GM23248 (cell line): ENCODE measurements at places on chromosomes 11 and 22.

DNA sequence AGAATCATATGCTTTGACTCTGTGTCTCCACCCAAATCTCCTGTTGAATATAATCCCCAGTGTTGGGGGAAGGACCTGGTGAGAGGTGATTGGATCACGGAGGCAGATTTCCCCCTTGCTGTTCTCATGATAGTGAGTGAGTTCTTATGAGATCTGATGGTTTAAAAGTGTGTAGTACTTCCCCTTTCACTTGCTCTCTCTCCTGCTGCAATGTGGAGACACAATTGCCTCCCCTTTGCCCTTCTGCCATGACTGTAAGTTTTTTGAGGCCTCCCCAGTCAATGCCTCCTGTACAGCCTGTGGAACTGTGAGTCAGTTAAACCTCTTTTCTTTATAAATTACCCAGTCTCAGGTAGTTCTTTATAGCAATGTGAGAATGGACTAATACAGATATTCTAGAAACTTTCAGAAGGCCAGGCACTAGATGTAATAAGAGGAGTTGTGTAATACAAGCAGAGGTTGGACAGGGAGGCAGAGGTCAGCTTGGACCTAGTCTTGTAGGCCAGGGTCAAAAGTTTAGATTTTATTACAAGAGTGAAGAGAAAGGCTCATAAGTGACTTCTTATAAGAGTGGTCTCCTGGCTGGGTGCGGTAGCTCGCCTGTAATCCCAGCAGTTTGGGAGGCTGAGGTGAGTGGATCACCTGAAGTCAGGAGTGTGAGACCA lies 9.3 kb upstream of the SERPING1 start:
- no peak for DNase-seq

- DNase-seq: peak; percentile 4
Measured at GRCh38 chr11:92122561-92122960, 102.1 kb upstream of the FAT3 start.

DNA sequence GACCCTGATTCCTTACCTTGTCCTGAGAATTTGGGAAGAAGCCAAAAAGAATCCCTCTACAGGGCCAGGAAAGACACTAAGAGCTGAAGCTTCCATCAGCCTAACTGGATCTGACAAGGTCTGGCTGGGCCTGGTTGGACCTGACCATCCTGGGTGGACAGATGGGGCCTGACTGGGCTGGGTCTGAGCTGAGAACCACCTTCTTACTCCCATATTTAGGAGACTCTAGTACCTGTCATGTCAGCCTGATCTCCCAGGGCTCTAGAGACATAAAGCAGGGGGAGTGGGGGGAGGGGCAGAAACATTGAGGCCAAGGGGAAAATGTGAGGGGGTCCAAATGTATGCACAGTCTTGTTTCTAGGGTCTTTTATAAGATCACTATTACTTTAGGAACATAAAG lies 129.9 kb downstream of the BUD13 start:
- no peak for DNase-seq

DNA sequence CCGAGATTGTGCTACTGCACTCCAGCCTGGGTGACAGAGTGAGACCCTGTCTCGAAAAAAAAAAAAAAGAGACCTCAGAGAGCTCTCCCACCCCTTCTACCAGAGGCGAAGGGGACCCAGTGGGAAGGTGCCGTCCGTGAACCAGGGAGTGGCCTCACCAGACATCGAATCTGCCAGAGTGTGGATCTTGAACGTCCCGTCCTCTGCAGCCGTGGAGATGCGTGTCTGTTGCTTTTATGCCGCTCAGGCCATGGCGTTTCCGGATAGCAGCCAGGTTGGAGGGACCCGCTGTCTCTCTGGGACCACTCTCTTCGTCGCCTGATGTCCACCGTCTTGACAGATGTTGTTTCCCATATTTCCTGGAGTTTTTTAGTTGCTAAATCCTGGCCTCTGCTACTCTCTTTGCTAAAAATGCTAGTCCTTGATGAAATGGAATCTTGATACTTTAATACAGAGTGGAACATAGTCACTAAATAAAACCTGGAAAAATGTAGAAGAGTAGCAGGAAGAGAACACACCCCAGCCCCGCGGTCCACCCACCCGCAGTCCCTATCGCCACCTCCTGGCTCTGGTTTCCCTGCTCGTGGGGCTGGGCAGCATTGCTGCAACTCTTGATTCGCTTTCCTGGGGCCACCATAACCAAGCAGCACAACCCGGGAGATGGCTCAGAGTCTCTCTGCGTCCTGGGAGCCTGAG lies 12.0 kb upstream of the MUC6 start:
- no peak for DNase-seq

GRCh38 chr11:10669258-10670033 lies 24.1 kb downstream of the IRAG1 start:
- peak; percentile 86 for DNase-seq

GRCh38 chr22:32646476-32646875 lies 155.0 kb upstream of the TIMP3 start:
- DNase-seq: no peak

GRCh38 chr11:70116386-70117065 lies 38.4 kb downstream of the ANO1 start:
- DNase-seq: no peak

DNA sequence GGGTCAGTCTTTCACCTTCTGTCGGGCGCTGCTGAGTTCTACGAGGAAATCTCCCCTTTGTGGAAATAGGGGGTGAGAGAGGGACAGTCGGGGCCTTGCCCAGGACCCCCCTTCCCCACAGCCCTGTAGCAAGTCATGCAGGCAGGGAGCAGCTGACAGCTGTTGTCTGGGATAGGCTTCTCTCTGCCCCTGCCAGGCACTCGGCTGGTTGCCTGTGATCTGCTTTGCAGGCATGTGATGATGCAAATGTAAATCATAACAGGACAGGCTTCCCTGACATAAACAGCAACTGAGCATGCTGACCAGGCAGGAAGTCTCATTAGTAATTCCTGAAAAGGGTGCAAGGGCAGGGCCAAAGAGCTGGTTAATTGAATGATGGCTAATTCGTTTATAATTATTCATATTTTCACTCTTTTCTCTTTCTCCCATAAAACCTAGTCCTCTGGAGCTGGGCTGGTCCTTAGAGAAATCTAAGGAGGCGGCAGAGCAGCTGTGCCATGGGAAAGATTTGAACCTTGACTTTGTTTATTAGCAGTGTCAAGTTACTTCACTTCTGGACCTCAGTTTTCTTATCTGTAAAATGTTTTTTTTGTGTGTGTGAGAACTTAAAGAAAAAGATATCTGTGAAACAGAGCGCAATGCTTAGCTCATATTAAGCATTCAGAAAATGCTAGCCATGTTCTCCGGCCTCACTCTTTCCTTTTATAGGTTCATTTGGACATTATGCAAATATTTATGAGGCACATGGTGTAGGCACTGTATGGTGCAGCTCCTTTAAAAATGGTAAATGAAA lies 129.7 kb downstream of the LDLRAD3 start:
- peak; percentile 69 for DNase-seq

- DNase-seq: no peak
Measured at GRCh38 chr22:46091277-46091977, 58.9 kb upstream of the PPARA start.

DNA sequence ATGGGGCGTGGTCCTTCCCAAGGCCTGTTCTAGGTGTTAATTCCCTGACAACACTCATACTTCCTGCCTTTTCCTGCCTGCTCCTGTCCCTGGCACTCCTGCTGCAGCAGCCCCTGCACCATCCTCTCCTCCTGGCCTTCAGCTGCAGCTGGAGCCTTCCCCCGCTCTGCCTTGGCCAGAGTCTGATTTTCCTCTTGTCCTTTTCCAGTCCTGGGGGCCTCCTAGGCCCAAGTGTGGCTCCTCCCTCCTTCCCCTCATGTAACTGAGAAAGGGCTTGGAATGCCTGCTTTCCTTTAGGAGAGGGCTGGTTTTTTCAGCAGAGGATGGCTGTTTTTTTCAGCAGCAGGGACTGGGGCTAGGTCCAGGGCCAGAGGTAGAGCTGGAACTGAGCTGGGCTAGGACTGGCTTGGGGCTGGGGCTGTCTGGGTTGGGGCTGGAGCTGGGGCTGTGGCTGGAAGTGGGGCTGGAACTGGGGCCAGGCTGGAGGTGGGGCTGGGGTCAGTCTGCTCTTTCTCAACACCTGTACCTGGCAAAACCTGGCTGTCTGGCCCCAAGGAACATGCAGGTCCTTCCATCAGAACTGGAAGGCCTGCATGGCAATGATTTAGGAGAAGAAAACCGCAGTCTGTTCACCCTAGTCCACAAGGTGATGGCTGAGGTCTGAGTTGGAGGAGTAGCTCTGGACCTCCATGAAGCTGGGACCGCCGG lies 23.6 kb downstream of the ZC3H7B start:
- DNase-seq: no peak

GRCh38 chr11:32931606-32932005 lies 39.0 kb downstream of the QSER1 start:
- no peak for DNase-seq

- no peak for DNase-seq
Measured at GRCh38 chr22:34038801-34039555, 118.7 kb upstream of the LARGE1 start.

DNA sequence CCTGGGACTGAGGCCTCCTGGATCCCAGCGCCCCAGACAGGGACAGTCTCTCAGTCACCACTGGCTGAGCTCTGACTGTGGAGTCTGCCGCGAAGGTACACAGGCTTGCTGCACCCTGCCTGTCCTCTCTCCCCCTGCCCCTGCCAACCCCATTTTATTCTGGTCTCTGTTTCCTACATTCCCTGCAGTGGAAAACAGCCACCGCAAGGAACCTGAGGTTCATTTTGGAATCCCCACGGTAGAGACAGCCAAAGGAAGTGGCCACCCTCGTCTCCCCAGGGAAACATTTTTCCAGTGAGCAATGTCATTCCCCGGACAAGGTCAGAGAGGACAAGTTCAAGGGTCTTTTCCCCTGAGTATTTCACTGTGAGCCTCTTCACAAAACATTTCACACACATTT lies 56.6 kb downstream of the FBXO7 start:
- DNase-seq: peak; percentile 33

DNA sequence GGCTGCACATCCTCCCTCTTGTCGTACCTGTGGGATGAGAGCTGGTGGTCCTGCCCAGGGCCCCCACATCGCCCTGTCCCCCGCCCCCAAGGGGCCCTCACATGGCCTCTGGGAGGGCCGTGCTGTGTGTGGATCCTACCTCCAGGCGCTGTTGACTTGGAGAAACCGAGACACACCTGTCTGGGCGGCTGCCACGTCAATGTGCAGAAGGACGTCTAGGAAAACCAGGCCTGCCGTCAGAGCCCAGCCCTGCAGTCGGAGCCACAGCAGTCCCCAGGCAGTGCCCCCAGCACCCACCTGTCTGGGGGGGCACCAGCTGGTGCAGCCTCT lies 14.2 kb downstream of the ALG12 start:
- DNase-seq: no peak

DNA sequence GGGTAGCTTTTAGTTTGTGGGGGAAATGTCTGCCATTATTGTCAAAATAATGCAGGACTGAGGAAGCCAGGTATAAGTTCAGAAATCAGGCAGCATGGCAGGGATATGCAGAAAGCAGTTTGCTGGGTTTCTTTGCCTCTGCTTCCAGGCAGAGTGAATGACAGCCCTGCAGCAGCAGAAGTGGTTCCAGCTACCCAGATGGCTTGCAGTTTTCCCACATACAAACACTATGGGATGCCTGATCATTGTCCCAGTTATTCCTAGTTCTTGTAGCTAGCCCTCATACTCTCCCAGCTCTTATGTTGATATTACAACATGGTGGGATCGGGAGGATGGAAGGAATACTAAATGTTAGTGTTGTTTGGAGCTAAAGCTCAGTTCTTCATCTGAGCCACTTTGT lies 2.8 kb upstream of the DIXDC1 start:
- no peak for DNase-seq

DNA sequence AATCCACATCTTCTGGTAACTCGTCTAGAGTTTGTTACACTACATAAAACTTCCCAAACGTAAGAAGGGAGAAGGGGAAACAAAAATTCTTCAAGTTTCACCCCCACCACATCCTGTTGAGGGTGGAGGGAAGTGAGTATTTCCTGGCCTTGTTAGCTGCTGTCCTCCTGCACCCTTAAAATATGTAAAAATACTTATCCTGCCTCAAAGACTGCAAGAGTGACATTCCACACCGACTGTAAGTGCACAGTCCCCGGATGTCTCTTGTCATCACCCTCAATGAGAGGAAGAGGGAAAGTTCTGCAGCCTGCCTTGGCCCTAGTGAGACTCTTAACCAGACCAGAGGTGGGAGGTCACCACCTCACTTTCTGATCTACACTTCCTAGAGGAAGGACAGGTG lies 3.3 kb downstream of the TMEM121B start:
- no peak for DNase-seq

GRCh38 chr22:41106122-41106968 lies 14.0 kb downstream of the EP300 start:
- no peak for DNase-seq

- no peak for DNase-seq
Measured at GRCh38 chr11:129691142-129691541, 124.5 kb upstream of the TMEM45B start.

- DNase-seq: peak; percentile 68
Measured at GRCh38 chr11:16935518-16936302, 78.5 kb downstream of the PLEKHA7 start.

DNA sequence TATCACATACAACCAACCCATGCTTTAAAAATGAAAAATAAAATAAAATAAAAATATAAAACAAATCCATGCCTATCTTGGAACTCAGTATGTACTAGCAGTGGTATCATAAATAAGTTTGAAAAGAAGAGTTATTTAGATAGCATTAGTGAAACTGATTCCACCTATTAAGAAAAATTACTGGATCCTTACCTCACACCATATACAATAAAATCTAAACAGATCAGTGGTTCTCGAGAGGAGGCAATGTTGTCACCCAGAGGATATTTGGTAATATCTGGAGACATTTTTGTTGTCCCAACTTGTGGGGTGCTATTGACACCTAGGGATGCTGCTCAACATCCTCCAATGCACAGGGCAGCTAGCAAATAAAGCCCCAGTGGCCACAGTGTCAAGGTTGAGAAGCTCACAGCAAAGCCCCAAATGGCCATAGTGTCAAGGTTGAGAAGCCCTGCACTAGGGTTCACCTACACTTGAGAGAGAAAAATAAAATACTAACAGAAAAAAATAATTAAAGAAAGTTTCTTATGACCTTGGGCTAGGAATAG lies 9.9 kb upstream of the NDUFV1 start:
- no peak for DNase-seq

- DNase-seq: peak; percentile 63
Measured at GRCh38 chr11:13119361-13119760, 110.2 kb downstream of the RASSF10 start.

DNA sequence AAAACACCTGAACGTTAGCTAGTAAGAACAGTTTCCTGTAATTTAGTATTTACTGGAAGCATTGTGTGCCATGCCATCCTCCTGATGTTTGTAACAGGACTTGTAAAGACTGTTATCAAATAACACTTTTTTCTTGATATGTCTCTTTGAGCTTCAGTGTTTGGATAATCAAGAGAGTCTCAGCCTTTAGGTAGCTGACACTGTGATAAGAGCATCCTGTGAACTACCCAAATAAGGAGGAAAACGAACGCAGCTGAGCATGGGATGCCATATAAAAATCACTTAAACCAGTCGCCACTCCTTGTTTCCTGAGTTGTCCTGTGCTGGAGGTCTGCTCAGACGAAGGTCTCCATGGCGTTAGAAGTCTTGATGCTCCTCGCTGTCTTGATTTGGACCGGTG lies at the start of gene OOSP2:
OOSP2 (plus strand) TSS at position 301 of the 400 bp plus-strand sequence; CDS start at position 352, 51 bp downstream.
- DNase-seq: no peak
